ENCODE measurements at places on chromosomes 2 and 18.
A peak's percentile ranks its signal among the peaks of the same experiment; 100 is the strongest.

GRCh38 chr2:205764270-205764746 lies 82.0 kb downstream of the NRP2 start:
- no peak for DNase-seq

DNA sequence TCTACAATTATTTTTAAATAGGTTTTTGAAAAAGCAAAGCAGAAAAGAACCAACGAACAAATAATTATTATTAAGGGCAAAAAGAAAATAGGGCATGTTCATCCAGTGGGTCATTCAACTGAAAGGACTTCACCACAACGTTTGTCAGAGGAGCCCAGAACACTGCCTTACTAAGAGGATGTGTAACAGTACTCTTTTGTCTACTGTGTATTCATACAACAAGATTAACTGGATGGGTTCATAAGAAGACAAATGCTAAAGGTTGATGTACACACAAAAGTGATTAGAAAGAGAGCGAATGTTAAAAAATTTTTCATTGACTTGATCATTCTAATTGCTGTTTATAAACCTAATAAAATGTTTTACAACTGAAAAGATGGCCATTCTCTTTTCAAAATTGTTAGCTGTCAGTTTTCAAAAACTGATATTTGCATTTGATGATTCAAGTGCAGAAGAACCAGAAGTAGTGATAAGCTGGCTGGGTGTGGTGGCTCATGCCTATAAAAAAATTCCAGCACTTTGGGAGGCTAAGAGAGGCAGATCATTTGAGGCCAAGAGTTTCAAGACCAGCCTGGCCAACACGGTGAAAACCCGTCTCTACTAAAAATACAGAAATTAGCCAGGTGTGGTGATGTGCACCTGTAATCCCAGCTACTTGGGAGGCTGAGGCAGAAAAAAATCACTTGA lies 33.1 kb downstream of the MGAT4A start:
- no peak for DNase-seq

GRCh38 chr18:79698668-79699335 lies 19.2 kb downstream of the CTDP1 start:
- no peak for DNase-seq

GRCh38 chr2:190318931-190319554 lies 583 bp downstream of the HIBCH start:
- DNase-seq = no peak

DNA sequence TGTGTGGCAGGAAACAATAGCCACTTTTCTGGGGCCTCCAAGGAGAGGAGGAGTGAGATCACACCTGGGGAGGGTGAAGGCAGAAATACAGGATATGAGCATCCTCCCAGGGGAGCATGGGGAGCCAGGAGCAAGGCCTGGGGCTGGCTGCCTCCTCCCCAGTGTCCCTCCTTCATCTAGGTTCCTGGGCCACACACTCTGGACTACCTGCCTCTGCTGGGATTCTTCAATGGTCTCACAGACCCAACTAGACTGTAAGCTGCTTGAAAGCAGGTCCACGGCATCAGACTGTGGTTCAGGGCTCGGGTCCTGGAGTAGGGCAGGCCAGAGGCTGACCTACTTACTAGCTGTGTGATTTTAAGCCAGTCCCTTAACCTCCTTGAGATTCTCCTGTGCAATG lies 94.0 kb downstream of the MCFD2 start:
- DNase-seq = no peak

DNA sequence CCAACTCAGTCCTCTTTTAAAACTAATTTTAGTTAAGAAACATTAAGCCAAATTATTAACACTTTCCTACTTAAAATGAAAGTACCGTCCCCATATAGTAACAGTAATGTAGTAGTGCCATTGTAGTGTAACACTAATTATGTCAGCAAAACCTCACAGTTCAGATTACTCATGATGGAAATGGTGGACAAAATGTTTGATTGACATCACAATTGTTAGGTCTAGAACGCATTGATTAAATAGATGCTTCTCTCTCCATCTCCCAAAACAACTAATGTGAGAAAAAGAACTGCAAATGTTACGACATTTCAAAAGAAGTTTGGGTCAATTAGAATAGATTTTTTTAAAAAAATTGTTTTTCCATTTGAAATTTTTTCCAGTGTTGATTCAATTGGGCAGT lies 1.2 kb upstream of the ATF2 start:
- no peak for DNase-seq

DNA sequence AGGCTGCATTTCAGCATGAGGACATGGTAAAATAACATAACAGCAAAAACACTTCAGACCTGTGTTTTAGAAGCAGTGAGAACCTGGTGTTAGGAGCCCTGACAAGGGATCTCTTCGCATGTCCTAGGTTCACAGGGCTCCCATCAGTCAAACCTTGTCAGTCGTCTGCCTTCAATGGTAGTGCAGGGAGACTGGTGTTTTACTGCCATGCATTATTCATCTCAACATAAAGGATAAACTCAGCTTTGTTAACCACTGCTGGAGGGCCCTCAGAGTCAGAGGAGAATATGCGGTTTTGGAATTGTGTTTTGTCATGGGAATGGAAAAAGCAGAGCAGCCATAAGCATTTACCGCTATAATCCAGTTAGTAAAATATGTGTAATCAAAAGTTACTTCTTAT lies 275.9 kb upstream of the GCFC2 start:
- DNase-seq = no peak

- DNase-seq = no peak
Observed at GRCh38 chr2:58239243-58239925, 1.7 kb downstream of the FANCL start.

- no peak for DNase-seq
Observed at GRCh38 chr18:5455674-5456073, 88.1 kb downstream of the EPB41L3 start.

DNA sequence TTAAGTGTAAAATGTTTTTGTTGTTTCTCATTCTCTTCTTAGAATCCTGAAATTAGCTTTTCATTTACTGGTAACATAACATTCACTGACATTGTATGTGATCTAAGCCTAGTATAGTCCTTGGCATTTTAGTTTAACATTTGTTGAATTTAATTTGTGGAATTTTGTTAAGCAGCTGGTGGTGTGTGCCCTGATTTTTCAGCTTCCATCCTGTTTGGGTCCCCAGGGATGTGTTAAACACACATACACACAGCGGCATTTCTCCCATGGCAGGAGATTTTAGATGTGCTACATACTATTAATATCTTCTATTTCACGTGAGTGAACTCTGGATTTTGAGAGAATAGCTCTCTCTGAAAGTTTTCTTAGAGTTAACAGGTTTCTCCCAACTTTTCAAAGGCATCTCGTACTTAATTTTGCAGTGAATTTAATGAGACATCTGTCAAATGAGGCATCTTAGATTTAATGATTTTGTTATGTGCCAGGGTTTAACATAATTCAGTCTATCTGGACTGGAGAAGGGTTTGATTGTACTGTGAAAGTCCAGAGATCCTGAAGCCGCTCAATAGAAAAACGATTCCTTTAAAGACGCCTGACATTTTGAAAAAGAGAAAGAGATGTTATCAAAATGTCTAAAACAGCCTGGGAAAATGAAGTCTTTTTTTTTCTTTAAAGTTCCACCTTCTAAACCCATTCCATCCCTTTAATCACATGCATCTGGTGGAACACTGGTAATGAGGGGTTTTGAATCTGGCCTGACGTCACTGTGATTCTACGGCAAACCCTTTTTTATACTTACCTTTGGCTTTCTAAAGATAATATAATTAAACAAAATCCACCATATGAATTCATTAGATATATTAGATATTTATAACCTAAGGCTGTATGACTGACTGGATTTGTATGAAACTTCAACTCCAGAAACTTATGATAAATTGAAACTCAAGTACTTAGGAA lies 6.8 kb downstream of the PHLPP1 start:
- no peak for DNase-seq

GRCh38 chr2:232761301-232761907 lies 15.0 kb downstream of the KCNJ13 start:
- peak; percentile 16 for DNase-seq

GRCh38 chr2:8310557-8311455 lies 371.1 kb upstream of the ID2 start:
- peak; percentile 24 for DNase-seq

- DNase-seq = no peak
Observed at GRCh38 chr2:225002656-225003045, 39.6 kb downstream of the DOCK10 start.

GRCh38 chr2:7987992-7988391 lies 693.9 kb upstream of the ID2 start:
- no peak for DNase-seq

GRCh38 chr2:25151718-25152117 lies 16.7 kb downstream of the POMC start:
- no peak for DNase-seq

- DNase-seq = no peak
Observed at GRCh38 chr2:238187618-238188548, 15.6 kb downstream of the ILKAP start.

DNA sequence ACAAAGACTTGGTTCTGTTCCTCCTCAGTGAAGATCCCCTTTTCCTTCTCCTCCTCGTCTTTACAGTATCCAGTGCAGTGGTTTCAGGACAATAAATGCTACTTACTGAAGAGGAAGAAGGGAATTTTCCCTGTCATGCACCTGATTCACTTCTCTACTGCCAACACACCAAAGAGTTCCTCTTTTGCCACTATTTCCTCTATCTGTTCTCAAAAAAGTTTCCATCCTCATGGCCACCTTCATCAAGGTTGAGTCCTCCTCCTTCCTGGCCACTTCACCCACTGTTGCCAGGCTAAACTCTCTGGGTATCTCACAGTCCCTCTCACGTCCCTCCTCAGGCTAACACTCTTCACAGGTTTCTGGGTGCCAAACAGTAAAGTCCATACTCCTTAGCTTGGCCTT lies 41.7 kb downstream of the PLEKHM3 start:
- no peak for DNase-seq

GRCh38 chr2:197033222-197033621 lies 106.7 kb upstream of the PGAP1 start:
- no peak for DNase-seq

DNA sequence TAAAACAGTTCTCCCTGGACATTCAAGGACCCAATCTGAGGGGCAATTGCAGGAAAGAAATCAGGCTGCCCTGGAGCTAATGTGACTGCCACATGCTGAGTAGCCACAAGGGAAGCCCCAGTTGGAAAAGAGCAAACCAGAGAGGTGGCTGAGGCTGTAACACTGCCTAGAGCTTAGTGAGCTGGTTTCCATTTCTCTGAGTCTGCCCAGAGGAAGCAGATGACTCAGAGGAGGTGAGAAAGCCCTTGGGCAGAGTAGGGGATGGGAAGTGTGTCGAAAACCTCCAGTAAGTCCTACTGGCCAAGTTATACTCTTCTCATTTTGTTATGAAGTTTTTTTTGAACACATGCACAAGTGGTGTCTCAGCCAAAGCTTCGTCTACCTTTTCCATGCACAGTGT lies 753.0 kb downstream of the CNTNAP5 start:
- DNase-seq = no peak

GRCh38 chr18:47815486-47816270 lies 114.8 kb downstream of the SMAD2 start:
- no peak for DNase-seq

- no peak for DNase-seq
Observed at GRCh38 chr2:241465543-241465942, 42.8 kb downstream of the STK25 start.

DNA sequence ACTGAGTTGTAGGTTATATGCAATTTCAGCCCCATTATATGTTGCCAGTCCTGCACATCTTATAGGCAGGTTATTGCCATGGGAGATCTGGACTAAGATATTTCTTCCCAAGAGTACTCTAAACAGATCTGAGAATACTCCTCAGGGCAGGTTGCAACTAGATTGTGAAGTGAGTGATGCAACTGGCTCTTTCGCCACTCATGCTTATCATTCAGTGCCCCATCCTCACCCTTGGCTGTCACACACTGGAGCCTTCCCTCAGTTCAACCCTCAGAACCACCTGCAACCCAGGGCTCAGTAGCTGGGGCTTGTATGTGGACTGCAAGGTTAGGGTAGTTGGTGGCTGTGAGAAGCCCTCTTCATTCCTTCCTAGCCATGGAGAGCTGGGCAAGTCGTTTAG lies 14.1 kb downstream of the MERTK start:
- DNase-seq = no peak

DNA sequence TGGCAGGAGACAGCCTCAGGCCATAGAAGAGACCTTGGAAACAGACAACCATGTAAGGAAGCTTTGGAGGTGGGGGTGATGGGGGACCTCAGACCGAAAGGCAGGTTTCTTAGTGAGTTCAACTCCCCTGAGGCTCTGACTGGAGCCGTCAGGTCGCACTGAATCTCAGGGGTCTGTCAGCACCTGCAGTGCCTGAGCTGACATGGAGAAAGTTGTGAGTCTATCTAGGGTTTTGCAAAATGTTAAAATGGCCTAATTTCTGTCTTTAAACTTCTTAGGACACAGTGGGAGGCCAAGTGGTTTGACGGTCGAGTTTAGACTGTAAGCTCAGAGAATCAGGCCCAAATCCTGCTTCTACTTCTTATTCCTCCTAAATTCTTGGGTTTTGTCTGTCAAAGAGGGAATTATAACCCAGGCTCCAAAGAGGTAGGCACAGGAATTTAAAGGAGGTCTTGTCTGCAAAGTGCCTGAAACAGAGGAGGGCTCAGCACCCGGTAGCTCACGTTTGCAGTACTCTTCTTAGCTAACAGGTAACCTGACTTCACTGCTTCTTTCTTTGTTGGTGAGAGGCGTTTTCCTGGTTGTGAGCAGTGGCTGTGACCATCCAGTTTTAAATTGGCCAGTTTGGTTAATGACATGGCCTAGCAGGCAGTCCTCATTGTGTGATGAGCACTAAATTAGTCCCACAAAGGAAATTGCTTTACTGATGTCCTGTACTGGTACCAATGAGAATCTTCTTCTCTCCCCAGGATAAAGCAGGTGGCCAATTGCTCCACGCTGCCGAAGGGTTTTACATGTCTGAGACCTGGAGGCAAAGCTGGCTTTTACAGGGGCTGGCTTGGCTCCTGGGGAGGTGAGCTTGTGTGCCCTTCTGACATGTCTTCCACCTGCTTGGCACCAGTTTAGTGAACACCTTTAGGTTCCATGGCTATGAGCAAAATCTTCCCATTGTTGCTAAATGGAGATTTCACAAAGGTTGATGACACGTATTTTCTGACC lies 95.7 kb downstream of the MYCN start:
- DNase-seq = no peak

GRCh38 chr2:109212836-109213563 lies 84.0 kb downstream of the SH3RF3 start:
- no peak for DNase-seq

GRCh38 chr2:130165293-130166016 lies 15.9 kb downstream of the SMPD4 start:
- DNase-seq = no peak

DNA sequence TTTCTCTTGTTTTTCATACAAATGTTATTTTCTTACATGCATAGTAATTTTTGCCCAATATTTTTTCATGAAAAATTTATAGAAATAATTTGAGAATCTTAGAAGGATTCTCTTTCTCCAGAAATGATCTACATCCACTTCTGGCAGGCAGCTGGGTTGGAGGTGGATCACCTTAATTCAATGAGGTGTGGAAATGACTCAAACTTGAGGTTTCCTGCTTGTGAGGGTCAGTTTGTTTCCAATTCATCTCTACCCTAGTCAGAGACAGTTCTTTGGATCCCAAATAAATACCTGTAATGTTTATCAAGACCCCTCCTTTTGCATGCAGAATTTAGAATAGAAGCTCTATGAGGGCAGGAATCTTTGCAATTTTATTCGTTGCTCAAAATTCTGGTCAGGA lies 35.0 kb upstream of the DYNAP start:
- DNase-seq = no peak
